ENCODE measurements at places on chromosomes 7 and 10. TPM values are rescaled to one million over a fixed set of nuclear protein-coding genes. Genes with fewer than 3 reads are reported as not detected.

HHEX gene
- polyA plus RNA-seq, result 96.9 TPM

ANKRD61 gene
- not detected for polyA plus RNA-seq

TSPAN12 gene
- polyA plus RNA-seq, result not detected

SPDYE2 gene
- 0.07 TPM for polyA plus RNA-seq

GSTO2 gene
- polyA plus RNA-seq, result 1.2 TPM

CCNJ gene
- 2.8 TPM for polyA plus RNA-seq

VAX1 gene
- not detected for polyA plus RNA-seq

AKR1B15 gene
- not detected for polyA plus RNA-seq

VSTM2A gene
- polyA plus RNA-seq, result not detected

PRDX3 gene
- 18.0 TPM for polyA plus RNA-seq

RGR gene
- not detected for polyA plus RNA-seq

R3HCC1L gene
- 11.0 TPM for polyA plus RNA-seq

THSD7A gene
- not detected for polyA plus RNA-seq

HYAL4 gene
- not detected for polyA plus RNA-seq

NPM3 gene
- 13.0 TPM for polyA plus RNA-seq

SEMA3D gene
- 0.58 TPM for polyA plus RNA-seq

SPDYE3 gene
- not detected for polyA plus RNA-seq

LOXL4 gene
- polyA plus RNA-seq, result 0.12 TPM

TACR2 gene
- not detected for polyA plus RNA-seq

SEMA3A gene
- not detected for polyA plus RNA-seq

DPP6 gene
- not detected for polyA plus RNA-seq

CRHR2 gene
- not detected for polyA plus RNA-seq

PROSER2 gene
- polyA plus RNA-seq, result not detected

STK31 gene
- 0.14 TPM for polyA plus RNA-seq

SPDYE2B gene
- polyA plus RNA-seq, result not detected

WDR11 gene
- 120 TPM for polyA plus RNA-seq

PNLIPRP1 gene
- not detected for polyA plus RNA-seq

SLC26A3 gene
- polyA plus RNA-seq, result not detected

All from B cell (primary cell).